Amniotic epithelial cell (primary cell): ENCODE measurements at places on chromosomes 2 and 18.

GRCh38 chr2:4502230-4502843 lies 799.0 kb downstream of the DCDC2C start:
- DNase-seq = no peak

GRCh38 chr2:161745866-161746614 lies 121.8 kb downstream of the SLC4A10 start:
- no peak for DNase-seq

DNA sequence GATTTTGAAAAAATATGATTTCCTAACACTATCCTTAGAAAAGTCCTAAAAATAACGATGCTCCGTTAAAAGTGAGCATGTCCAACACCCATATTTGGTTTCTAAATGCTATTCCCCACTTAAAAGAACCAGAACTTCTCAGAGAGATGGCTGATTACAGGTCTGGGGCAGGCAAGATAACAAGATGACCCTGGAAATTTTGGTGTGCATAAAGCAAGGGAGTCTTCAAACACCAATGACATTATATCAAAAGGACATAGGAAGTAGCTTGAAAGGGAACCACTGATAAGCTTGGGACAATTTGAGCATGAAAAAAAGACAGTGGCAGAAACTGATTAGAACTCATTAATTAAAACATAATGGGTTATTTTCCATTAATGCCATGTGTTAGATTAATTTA lies 17.9 kb downstream of the STK17B start:
- no peak for DNase-seq

DNA sequence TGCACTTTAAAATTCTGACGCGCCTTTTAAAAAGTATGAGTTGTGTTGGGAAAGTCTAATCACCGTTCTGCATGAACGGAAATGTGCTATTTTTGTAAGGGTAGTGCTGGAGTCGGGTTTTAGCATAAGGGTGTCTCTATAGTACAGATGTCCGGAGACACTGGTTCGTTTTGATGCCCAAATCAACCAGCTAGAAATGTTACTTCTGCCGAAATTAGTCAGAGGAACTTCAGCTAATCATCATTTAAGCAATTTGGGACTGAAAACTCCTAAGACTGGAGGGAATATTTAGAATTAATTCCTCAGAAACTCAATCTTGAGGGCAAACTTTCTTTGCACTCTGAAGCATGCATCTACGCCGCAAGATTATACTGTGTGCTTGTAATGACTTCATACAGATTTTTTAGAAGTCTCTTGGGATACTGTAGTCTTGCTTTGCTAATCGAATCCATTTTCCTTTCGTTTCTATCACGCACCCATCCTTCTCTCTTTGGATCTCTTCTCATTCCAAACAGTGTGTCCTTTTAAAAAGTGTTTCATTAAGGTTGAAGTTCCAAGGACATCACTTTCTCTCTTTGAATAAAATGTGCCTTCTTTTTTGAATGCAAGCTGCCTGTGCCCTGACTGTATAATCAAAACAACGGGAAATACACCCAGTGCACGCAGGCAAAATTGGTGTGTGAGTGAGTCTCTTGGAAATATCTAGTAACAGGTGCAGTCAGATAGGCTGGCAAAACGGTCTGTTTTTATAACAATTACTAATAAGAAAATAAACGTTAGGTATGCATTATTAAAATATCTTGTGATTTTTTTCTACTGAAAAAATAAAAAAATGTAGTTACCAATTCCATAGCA lies 270.9 kb upstream of the TCF4 start:
- no peak for DNase-seq

GRCh38 chr2:98663511-98664090 lies 55.2 kb downstream of the UNC50 start:
- no peak for DNase-seq

GRCh38 chr2:215619022-215619958 lies 183.4 kb upstream of the FN1 start:
- peak; percentile 99 for DNase-seq

DNA sequence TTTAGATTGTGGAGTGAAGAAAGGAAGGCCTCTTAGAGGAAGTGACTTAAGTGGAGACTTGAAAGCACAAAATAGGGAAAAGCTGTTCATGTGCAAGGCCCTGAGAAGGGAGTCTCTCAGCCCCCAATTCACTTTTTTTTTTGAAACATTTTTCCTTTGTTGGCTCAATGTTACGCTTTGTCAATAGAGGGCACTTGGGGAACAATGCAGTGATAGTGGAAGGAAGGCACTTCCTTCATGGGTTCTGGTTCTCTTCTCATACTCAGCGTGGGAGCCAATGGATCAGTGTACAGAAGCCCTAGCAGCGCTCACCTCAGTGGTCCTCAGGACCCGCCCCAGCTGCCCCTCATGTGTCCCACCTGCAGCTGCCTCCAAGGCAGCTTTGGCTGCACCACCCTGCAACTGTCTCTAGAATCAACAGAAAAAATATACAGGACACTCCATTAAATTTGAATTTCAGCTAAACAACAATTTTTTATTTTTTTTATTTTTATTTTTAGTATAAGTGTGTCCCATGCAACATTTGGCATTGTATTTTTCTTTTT lies 8.6 kb upstream of the C2orf42 start:
- no peak for DNase-seq
